Ovary (tissue), 10 donors: ENCODE measurements at places on chromosomes 12 and 14. TPM values are rescaled to one million over a fixed set of nuclear protein-coding genes. Genes with fewer than 3 reads are reported as not detected.

- peak; percentile 72 for DNase-seq
- H3K36me3 ChIP-seq, result no peaks in the 10 kb centered on the region
- no peaks in the 10 kb centered on the region for H3K27me3 ChIP-seq
- H3K4me1 ChIP-seq, result peaks cover 6% of the 10 kb centered on the region
- peak overlapping the region; percentile 98 for H3K27ac ChIP-seq
Observed at GRCh38 chr12:48198672-48198971, 4.5 kb downstream of the OR10AD1 start.

DNA sequence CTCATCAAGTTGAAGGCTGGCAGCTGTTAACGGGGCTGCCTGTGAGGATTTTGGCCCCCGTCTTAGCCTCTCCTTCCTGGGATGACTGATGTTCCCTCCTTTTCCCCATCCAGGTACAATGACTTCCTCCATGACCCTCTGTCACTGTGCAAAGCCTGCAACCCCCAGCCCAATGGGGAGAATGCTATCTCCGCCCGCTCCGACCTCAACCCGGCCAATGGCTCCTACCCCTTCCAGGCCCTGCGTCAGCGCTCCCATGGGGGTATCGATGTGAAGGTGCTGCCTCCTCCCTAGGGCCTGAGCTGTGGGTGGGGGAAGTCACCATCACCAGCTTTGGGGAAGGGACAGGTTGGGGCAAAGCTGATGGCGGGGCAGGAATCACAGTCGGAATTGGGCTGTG, 16.1 kb downstream of the SDS start:
- H3K36me3 ChIP-seq, result no peaks in the 10 kb centered on the region
- no peak overlapping the region for H3K4me3 ChIP-seq
- H3K27me3 ChIP-seq, result no peaks in the 10 kb centered on the region
- H3K27ac ChIP-seq, result no peak overlapping the region
- no peaks in the 10 kb centered on the region for H3K4me1 ChIP-seq
- no peak for DNase-seq

DNA sequence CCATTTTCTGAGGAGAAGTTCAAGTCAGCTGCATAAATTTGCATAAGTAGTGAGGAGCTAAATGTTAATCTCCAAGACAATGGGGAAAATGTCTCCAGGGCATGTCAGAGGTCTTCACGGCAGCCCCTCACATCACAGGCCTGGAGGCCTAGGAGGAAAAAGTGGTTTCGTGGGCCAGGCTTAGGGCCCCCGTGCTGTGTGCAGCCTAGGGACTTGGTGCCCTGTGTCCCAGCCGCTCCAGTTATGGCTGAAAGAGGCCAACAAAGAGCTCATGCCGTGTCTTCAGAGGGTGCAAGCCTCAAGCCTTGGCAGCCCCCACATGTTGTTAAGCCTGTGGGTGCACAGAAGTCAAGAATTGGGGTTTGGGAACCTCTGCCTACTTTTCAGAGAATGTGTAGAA, 41.9 kb upstream of the RD3L start:
- no peak overlapping the region for H3K27ac ChIP-seq
- H3K36me3 ChIP-seq, result no peaks in the 10 kb centered on the region
- no peaks in the 10 kb centered on the region for H3K27me3 ChIP-seq
- H3K4me3 ChIP-seq, result no peak overlapping the region
- H3K4me1 ChIP-seq, result no peaks in the 10 kb centered on the region
- no peak for DNase-seq

DNA sequence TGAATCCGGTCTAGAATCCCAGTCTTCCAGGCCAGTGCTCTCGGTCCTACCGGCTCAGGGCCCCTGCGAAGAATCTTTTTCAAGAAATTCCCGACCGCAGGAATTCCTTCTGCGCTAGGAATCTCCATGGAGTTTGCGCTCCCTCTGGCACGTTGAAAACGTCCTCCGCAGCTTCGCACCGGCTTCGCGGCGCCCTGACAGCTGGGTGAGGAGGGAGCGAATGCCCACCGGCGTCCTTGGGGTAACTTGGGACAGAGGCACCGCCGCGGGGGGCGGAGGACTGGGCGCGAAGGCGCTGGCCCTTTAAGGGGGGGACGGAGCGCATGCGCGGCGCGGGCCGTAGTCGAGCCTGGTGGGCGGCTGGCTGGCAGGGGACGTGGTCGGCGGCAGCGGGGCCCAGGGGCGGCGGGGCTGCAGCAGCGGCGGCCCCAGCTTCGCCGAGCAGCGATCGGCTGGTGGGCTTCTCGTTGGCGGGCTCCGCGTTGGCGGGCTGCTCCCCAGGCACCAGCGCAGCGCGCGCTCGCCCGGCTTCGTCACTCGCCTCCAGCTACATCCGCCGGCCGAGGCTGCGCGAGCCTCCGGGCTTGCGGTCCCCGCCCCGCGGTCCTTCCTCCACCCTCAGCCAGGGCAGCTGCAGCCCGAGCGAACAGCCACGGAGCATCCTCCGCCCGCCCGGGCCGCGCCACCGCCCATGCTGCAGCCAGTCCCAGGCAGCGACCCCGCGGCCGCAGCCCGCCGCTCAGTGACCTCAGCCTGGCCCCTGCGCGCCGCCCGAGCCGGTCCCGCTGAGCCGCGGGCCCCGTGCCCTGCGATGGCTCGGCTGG, at the start of gene VASH1:
VASH1 (plus strand) TSS at position 333 of the 824 bp plus-strand sequence. CDS start 1,354 bp downstream, outside the sequence.
- H3K4me3 ChIP-seq, result peak within 1 kb of the TSS; percentile 76
- no peaks in the 10 kb centered on the region for H3K36me3 ChIP-seq
- H3K27me3 ChIP-seq, result no peaks in the 10 kb centered on the region
- H3K27ac ChIP-seq, result peak within 1 kb of the TSS; percentile 1

- H3K4me3 ChIP-seq, result no peak overlapping the region
- DNase-seq, result no peak
- no peaks in the 10 kb centered on the region for H3K4me1 ChIP-seq
- H3K27me3 ChIP-seq, result no peaks in the 10 kb centered on the region
Observed at GRCh38 chr12:124032265-124032886, 59.4 kb downstream of the ZNF664 start.

HAL gene
- total RNA-seq, result 0.23 TPM

PCK2 gene
- 6.2 TPM for total RNA-seq
